SW480 (cell line): ENCODE measurements at places on chromosomes 2 and 18.

DNA sequence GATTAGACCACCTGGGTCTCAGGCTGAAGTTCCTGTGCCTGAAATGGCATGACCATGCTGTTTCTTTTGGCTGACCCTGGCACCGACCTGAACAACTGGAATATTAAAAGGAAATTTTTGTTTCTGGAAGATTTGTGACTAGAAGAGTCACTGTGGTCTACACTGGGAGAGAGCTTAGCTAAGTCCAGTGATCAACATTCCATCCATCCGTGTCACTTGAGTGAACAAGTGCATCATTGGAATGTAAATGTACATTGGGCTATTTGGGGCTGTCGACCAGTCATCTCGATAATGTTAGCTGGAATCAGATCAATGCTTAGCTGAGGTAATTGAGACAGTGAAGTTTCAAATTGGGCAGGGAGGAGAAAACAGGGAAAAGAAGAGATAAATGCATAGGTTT lies 95.4 kb upstream of the CCDC85A start:
- no peak for DNase-seq

- DNase-seq = no peak
These were observed 23.9 kb upstream of the GPR17 start for GRCh38 chr2:127621981-127622431.

DNA sequence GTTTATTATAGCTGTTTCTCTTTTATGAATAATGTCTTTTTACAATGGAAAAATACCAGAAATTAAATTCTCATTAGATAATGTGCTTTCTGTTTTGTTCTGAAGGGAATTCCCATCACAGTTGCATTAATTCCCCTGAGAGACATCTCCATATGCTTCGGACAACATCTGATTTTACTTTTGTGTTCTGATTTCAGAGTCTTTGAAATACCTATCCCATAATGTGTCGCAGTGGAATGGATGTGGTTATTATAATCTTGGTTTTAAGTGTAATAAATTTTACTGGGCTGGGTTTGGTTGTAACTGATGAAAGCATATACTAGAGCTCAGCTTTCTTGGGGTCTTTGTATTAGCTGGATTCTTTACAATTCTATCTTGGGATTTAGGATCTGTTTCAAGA lies 12.5 kb downstream of the SPTBN1 start:
- DNase-seq = no peak

GRCh38 chr18:80194874-80195570 lies 52.3 kb downstream of the PARD6G start:
- no peak for DNase-seq

GRCh38 chr2:232976666-232977437 lies 36.2 kb downstream of the NGEF start:
- DNase-seq = no peak

DNA sequence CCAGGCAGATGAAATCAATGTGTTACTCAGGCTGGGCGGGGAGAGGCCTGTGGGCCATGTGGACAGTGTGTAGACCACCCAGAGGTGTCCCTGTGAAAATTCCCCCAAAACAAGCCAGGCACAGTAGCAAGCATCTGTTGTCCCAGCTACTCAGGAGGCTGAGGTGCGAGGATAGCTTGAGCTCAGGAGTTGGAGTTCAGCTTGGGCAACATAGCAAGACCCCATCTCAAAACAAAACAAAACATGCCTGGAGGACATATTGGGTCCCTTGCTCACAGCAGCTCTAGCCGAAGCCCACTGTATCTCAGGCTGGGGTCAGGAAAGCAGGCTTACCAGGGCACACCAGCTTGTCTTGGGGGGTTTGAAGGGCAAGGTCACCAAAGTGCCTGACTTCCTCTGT lies 4.3 kb upstream of the PTMA start:
- DNase-seq = no peak

DNA sequence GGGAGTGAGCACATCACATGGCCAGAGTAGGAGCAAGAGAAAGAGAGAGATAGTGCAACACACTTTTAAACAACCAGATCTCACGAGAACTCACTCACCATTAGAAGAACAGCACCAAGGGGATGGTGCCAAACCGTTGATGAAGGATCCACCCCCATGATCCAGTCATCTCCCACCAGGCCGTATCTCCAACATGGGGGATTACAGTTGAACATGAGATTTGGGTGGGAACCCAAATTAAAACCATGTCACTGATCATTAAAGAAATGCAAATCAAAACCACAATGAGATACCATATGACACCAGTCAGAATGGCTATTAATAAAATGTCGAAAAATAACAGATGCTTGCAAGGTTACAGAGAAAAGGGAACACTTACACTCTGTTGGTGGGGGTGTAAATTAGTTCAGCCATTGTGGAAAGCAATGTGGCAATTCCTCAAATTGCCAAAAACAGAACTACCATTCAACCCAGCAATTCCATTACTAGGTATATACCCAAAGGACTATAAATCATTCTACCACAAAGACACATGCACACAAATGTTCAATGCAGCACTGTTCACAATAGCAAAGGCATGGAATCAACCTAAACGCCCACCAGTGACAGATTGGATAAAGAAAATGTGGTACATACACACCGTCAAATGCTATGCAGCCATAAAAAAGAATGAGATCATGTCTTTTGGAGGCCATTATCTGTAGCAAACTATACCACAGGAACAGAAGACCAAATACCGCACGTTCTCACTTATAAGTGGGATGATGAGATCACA lies 137.1 kb downstream of the COL6A3 start:
- DNase-seq = no peak

GRCh38 chr18:48399303-48400075 lies 9.7 kb downstream of the ZBTB7C start:
- DNase-seq = no peak

DNA sequence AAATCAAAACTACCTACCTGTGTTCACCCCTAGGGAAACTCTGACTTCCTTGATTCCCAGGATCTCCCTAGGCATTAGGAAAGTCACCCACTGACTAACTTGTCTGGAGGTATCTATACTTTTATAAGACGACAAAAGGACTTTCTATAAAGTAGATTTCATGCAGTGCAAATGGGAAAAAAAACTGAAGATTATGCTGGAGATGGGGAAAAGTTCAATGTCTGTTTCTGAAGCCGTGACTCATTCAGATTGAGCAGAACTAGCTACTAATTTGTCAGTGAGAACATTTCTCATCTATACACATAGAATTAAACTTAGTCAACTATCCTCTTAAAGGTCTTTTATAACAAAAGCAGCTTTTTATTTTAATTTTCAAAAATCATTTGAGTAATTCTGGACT lies 6.0 kb downstream of the SEPTIN10 start:
- no peak for DNase-seq

- no peak for DNase-seq
These were observed 69.7 kb downstream of the RNF144A start for GRCh38 chr2:6986912-6987361.

DNA sequence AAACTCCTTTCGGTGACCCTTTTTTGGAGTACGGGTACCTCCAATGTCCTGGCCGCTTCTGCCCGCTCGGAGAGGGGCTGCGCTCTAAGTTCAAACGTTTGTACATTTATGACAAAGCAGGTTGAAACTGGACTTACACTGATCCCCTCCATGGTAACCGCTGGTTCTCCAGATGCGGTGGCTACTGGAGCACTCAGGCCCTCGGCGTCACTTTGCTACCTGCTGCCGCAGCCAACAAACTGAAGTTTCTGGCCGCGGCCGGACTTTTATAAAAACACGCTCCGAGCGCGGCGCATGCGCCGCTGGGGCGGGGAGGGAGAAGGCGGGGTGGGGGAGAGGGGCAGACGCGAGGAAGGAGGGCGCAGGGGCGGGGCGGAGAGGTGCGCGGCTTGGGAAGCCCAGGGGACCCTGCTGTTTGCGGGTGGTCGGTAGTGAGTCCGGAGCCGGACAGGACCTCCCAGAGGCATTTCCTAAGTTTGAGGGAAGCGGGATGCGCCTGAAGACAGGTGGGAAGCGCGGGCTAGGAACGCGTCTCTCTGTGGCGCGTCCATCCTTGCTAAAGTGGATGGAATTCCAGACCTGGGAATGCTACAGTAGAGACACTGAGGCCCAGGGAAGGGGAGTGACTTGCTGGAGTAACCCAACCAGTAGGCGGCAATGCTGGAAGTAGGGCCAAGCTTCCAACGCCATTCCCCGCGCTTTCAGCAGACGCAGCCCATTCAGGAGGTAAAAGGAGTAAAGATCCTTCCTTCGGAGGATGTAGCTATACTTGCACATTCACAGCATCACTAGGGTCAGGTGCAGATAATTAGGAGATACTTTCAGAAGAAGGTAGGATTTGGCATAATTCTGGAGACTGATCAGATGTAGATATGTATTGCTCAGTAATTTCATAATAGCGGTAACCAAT lies at the start of gene CXCR4:
TSS of gene CXCR4 (minus strand) at position 241 of the 910 bp plus-strand sequence. CDS start at position 152, 89 bp downstream.
- DNase-seq = peak; percentile 85

- DNase-seq = no peak
These were observed 30.3 kb downstream of the COLEC11 start for GRCh38 chr2:3625186-3625585.

- peak; percentile 33 for DNase-seq
These were observed 127.4 kb downstream of the DPP4 start for GRCh38 chr2:161946489-161947107.

DNA sequence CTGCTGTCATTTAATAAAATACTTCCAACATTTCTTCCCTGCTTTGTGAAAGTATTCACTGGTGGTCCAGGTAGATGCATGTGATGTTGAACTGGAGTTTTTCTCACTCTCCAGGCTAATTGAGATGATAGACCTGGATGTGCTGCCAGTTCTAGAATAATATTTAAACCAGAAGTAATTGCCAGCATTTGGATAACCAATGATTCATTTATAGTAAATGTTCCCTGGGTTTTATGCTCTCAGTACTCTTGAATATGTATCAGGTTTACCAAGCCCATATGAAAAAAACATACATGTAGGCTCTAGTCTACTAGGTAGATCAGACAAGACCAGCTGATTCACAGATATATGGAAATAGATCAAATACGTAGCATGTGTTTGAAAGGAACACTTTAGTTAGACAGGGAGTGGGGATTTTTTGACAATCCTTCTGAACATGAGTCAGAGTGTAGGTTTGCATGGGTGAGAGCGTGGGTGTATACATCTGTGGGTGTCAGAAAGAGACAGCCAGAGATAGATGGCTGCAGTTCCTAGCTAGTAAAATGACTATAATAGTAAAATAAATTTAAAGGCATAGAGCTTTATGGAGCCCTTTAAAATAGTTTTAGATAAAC lies 115.1 kb downstream of the NAB1 start:
- no peak for DNase-seq

- no peak for DNase-seq
These were observed 3.9 kb downstream of the NRP2 start for GRCh38 chr2:205686056-205686782.

DNA sequence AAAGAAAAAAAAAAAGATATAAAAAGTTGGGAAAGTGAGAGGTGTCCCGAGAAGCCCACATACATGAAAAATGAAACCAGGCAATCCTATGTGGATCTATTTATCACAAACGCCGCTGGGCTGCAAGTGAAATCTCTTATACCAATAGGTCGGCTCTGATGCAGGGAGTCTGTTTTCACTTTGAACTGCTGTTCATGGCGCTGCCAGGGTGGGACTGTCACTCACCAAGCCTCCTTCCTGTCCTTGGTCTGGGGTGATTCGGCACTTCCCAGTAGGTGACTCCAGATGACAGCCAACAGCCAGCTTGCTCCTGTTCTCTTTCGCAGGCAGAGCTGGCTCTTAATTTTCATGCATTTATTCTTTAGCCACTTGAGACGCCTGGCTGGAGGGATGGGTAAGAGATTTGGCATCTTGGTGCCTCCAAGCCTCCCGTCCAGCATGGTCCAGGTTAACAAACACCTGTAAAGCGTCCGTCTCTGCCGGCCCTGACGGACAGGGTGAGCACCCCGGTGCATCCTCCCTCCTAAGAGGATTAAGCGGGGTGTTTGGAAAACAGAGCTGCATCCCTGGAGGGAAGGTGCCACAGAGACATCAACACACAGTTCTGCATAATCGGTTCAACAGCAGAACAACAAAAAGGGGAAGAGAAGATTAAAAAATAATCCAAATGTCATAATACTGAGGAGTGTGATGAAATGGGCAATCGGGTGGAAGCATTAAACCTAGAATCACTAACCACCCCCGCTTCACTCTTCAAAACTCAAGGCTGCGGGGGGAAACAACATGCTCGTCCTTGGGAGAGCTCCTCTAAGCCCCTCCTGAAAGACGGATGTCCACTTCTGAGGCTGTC lies 58.7 kb downstream of the STEAP3 start:
- DNase-seq = no peak
